Suprapubic skin (tissue), 4 donors: ENCODE measurements at places on chromosomes 7 and 10. TPM values are rescaled to one million over a fixed set of nuclear protein-coding genes. Genes with fewer than 3 reads are reported as not detected.
A peak's percentile ranks its signal among the peaks of the same experiment; 100 is the strongest.

LRRTM3 gene
- not detected for total RNA-seq

HTR7 gene
- total RNA-seq = 0.48 TPM

DNA sequence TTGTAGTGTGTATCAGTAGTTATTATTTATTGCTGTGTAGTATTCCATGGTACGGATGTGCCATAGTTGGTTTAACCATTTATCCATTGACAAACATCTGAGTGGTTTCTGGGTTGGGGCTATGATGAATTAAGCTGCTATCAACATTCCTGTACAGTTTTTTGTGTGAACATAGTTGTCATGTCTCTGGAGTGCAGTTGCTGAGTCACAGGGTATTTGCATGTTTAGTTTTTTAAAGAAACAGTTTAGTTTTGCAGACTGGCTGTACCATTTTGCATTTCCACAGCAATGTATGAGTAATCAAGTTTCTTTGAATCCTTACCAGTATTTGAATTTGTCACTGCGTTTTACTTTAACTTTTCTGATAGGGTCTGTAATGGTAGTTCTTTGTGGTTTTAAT, 516.7 kb upstream of the CELF2 start:
- H3K36me3 ChIP-seq = no peaks in the 10 kb centered on the region
- H3K4me1 ChIP-seq = no peaks in the 10 kb centered on the region
- no peak overlapping the region for H3K4me3 ChIP-seq

DNA sequence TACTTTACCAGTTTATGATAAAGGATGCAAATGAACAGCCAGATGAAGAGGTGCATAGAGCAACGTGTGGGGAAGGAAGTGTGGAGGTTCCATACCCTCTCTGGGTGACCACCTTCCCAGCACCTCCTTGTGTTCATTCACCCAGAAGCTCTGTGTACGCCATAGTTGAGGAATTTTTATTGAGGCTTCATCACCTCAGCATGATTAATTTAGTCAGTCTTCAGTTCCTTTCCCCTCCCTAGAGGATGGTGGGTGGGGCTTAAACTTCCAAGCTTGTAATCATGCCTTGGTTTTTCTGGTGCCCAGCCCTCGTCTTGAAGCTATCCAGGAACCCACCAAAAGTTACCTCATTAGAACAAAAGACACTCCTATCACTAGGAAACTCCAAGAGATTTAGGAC, 162.7 kb downstream of the PLCE1 start:
- no peak for DNase-seq
- H3K4me1 ChIP-seq = no peaks in the 10 kb centered on the region
- no peaks in the 10 kb centered on the region for H3K27me3 ChIP-seq
- no peak overlapping the region for H3K27ac ChIP-seq
- no peak overlapping the region for H3K4me3 ChIP-seq

DNA sequence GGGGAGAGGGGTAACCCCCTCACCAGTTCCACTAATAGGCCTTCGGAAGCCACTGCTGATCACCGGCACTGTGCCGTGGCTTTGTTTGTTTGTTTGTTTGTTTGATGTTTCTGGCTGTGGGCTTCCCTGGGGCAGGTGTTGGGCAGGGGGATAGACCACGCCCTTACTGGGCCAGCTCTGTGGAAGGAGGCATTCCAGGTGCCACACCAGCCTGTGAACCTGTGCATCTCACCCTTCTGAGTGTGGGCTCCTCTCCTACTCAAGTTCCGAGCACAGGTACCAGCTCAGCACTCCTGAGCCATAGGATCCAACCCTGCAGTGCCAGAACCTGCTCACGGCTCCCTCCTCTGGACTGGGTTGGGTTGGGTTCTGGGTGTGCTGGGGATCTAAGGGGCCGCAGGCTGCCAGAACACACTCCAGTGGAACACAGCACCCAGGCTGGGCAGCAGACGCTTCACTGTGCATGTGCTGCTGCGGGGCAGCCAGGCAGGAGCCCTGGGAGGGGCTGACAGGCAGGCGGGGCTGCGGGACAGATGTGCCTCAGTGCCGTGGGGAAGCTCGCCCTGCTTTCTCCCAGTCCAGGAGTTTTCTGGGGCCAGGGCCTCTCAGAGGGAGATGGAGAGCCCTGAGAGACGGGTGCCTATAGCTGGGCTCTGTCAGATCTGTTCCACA, 1053.9 kb downstream of the CNTNAP2 start:
- no peak overlapping the region for H3K4me3 ChIP-seq
- no peaks in the 10 kb centered on the region for H3K4me1 ChIP-seq
- H3K36me3 ChIP-seq = no peaks in the 10 kb centered on the region
- no peaks in the 10 kb centered on the region for H3K27me3 ChIP-seq

- no peak overlapping the region for H3K27ac ChIP-seq
- H3K4me3 ChIP-seq = no peak overlapping the region
- no peak for DNase-seq
- no peaks in the 10 kb centered on the region for H3K36me3 ChIP-seq
- no peaks in the 10 kb centered on the region for H3K27me3 ChIP-seq
Measured at GRCh38 chr7:129095258-129095657, 40.3 kb upstream of the TNPO3 start.

GRCh38 chr10:72424561-72424960, 69.8 kb upstream of the DNAJB12 start:
- no peaks in the 10 kb centered on the region for H3K27me3 ChIP-seq
- H3K36me3 ChIP-seq = peaks cover 27% of the 10 kb centered on the region
- no peak overlapping the region for H3K27ac ChIP-seq
- no peaks in the 10 kb centered on the region for H3K4me1 ChIP-seq
- H3K4me3 ChIP-seq = no peak overlapping the region

DNA sequence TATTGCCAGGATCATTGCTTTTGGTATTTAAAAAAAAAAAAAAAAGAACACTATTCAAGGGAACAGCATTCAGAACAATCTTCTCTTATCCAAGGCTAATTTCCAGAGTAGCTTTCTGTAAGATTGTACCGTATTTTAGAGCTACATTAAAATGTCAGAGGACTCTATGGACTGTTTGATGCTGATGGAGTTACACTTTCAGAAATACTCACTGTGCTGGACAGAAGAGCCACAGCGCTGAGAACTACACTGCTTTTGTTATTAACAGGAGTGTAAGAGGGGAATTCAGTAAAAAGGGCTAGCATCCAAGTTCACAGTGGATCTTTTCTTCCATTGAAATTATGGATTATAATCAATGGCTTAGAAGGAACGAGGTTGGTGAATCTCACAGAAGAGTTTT, 247.7 kb downstream of the AHR start:
- H3K27ac ChIP-seq = peak overlapping the region; percentile 78
- H3K4me3 ChIP-seq = no peak overlapping the region
- H3K27me3 ChIP-seq = no peaks in the 10 kb centered on the region
- peaks cover 4% of the 10 kb centered on the region for H3K4me1 ChIP-seq
- no peak for DNase-seq
- no peaks in the 10 kb centered on the region for H3K36me3 ChIP-seq

GRCh38 chr7:50803359-50804337, 21.0 kb upstream of the GRB10 start:
- no peaks in the 10 kb centered on the region for H3K4me1 ChIP-seq
- H3K27me3 ChIP-seq = peaks cover 4% of the 10 kb centered on the region
- no peak overlapping the region for H3K27ac ChIP-seq
- H3K36me3 ChIP-seq = no peaks in the 10 kb centered on the region
- no peak overlapping the region for H3K4me3 ChIP-seq

DNA sequence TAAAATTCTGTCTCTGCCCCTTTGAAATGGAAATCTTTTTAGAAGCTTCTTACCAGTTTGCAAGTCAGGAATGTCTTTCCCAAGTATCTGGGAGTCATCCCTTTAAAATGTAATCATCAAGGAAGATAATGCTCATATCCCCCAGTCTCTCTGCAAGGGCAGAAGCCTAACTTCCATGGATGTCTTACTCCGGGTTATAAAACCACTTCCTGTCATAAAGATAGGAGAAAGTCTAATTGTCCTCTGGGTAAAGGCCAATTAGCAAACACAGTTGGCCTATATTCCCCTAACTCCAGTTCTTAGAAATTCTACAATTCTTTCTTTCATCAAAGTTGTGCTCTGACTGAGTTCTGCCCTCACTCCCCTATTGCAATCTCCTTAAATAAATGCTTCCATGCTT, 1631.5 kb upstream of the LRRTM3 start:
- DNase-seq = no peak
- no peak overlapping the region for H3K27ac ChIP-seq
- H3K36me3 ChIP-seq = no peaks in the 10 kb centered on the region

- peaks cover 43% of the 10 kb centered on the region for H3K27me3 ChIP-seq
- no peaks in the 10 kb centered on the region for H3K4me1 ChIP-seq
- no peaks in the 10 kb centered on the region for H3K36me3 ChIP-seq
- H3K4me3 ChIP-seq = no peak overlapping the region
Measured at GRCh38 chr10:118471863-118472262, 123.6 kb downstream of the PRLHR start.

- peaks cover 72% of the 10 kb centered on the region for H3K36me3 ChIP-seq
- H3K4me3 ChIP-seq = no peak overlapping the region
- no peak overlapping the region for H3K27ac ChIP-seq
- H3K4me1 ChIP-seq = no peaks in the 10 kb centered on the region
Measured at GRCh38 chr10:68348265-68348741, 15.6 kb upstream of the PBLD start.

DNA sequence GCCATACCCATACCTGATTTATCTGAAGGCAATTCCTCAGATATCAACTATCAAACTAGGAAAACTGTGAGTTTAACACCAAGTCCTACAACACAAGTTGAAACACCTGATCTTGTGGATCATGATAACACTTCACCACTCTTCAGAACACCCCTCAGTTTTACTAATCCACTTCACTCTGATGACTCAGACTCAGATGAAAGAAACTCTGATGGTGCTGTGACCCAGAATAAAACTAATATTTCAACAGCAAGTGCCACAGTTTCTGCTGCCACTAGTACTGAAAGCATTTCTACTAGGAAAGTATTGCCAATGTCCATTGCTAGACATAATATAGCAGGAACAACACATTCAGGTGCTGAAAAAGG, 69.0 kb upstream of the RSBN1L start:
- no peaks in the 10 kb centered on the region for H3K27me3 ChIP-seq
- H3K27ac ChIP-seq = no peak overlapping the region
- peaks cover 49% of the 10 kb centered on the region for H3K36me3 ChIP-seq
- no peak overlapping the region for H3K4me3 ChIP-seq

GRCh38 chr10:98920807-98921206, 314.8 kb downstream of the HPSE2 start:
- no peak overlapping the region for H3K4me3 ChIP-seq
- no peak overlapping the region for H3K27ac ChIP-seq
- no peaks in the 10 kb centered on the region for H3K27me3 ChIP-seq
- DNase-seq = no peak
- H3K4me1 ChIP-seq = no peaks in the 10 kb centered on the region

DNA sequence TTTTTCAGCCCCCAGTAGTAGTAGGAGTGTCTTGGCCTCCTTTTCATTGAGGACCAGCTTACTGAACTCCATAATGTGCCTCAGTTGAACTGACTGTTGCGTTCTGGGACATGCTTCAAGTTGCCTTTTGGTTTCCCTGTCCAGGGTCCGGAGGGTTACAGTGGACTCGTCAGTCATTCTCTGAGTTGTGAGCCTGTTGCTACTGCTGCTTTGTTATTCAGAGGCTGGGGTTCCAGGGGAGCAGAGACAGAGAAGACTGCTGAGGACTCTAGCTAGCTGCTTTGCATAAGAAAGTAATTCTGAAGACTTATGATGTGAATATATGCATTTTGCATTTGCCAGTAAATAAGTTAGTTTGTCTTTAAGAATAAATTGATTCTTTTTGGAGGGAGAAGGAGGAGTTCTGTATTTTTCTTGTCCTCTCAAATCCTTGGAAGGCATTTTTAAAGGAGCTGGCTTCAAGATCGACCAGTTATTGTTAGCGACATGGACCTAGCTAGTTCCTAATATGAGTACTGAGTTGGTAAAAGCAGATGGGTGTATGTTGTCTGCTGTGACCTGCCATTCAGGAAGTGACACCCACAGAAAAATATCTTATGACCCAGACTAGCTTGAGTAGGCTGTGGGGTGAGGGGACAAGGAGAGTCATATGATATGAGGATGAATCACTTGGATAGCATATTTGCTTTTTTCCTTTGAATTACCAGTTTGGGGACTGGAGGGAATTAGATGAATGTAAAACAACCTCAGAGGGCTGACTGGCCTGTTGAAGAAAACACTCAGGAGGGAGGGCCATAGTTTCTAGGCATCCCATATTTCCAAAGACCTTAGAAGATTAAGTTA, 8.3 kb downstream of the PI4K2A start:
- no peaks in the 10 kb centered on the region for H3K27me3 ChIP-seq
- H3K4me1 ChIP-seq = peaks cover 46% of the 10 kb centered on the region
- peaks cover 43% of the 10 kb centered on the region for H3K36me3 ChIP-seq
- peak overlapping the region; percentile 65 for H3K27ac ChIP-seq
- H3K4me3 ChIP-seq = no peak overlapping the region
